ENCODE measurements at places on chromosomes 4 and X. TPM values are rescaled to one million over a fixed set of nuclear protein-coding genes. Genes with fewer than 3 reads are reported as not detected.

Gene SPACA5B
- total RNA-seq, result not detected

Gene VSIG1
- 5.0 TPM for total RNA-seq

Gene MAGEB1
- total RNA-seq, result not detected

Gene MUC7
- total RNA-seq, result not detected

Gene ESX1
- not detected for total RNA-seq

Gene IGSF1
- not detected for total RNA-seq

Gene AFAP1
- 5.9 TPM for total RNA-seq

Gene PCDH7
- total RNA-seq, result not detected

Gene NPNT
- not detected for total RNA-seq

Gene CITED1
- total RNA-seq, result not detected

Gene TFE3
- 32.2 TPM for total RNA-seq

Gene ARR3
- total RNA-seq, result not detected

Gene CXCL3
- total RNA-seq, result not detected

Gene VAMP7
- total RNA-seq, result 39.5 TPM

Gene GK2
- not detected for total RNA-seq

Gene MED28
- total RNA-seq, result 49.9 TPM

Gene DUX4
- total RNA-seq, result not detected

Gene ADAMTS3
- not detected for total RNA-seq

Gene EGF
- total RNA-seq, result not detected

Gene RBM46
- not detected for total RNA-seq

Gene SPINK2
- not detected for total RNA-seq

Gene ZNF718
- total RNA-seq, result 8.8 TPM

Data from activated CD4-positive, alpha-beta memory T cell treated with anti-CD3 and anti-CD28 coated beads, Interleukin-2, amount 10 ng/mL, durations not matched to agents 7 days and 5 days (primary cell).